Stimulated activated CD4-positive, alpha-beta T cell treated with anti-CD3 and anti-CD28 coated beads, Interleukin-15, amount 100 ng/mL, for 1 hour (primary cell): ENCODE measurements at places on chromosomes 6 and 20.

- no peak for DNase-seq
These were observed 280.6 kb upstream of the SULF2 start for GRCh38 chr20:48065833-48066232.

GRCh38 chr6:15741405-15741804 is 78.6 kb upstream of the DTNBP1 start:
- DNase-seq: no peak

DNA sequence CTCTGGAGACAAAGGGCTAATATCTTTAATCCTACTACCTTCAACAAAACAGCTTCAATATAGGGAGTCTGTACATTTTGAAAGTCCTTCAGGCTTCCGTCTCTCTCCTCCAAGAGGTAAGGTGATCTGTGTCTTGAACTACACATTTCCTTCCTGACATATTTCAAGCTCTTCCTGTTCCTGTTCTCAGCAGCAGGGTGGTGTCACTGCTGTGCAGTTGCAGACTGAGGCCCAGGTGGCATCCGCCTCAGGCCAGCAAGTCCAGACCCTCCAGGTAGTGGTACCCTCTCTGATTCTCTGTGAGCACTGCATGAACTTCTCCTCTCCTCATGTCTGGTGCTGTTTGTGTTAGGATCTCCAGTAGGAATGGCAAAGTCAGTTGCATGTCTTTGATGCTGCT is 7.8 kb downstream of the NFYA start:
- DNase-seq: no peak

DNA sequence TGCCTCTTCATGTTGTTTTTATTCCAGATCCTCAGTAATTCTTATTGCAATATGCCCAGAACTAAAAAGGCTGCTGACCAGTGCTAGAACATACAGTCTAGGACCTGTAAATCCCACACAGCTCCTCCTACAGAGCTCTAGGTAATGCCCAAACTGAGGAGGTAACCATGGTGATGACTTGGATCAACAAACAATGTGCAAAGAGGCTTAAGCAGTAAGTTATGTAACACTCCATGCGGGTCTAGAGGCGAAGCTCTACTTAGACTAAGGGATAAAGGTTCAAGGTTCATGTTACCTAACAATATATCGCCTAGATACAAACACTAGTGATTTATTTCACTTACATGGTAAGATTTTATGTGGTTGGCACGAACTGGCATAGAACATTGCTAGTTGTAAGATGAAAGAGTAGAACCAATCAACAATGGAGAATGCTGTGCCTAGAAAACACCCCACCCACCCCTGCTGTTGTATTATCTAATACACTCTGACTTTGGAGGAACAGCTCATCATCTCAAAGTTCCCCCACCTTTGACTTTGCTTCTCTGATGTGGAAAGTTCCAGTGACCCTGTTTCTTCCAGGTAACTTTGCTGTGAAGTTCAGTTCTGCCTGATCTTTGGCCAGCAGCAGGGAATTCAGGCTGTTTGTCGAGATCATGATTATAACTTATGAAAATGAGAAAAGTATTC is 242.4 kb downstream of the ALDH8A1 start:
- DNase-seq: no peak

DNA sequence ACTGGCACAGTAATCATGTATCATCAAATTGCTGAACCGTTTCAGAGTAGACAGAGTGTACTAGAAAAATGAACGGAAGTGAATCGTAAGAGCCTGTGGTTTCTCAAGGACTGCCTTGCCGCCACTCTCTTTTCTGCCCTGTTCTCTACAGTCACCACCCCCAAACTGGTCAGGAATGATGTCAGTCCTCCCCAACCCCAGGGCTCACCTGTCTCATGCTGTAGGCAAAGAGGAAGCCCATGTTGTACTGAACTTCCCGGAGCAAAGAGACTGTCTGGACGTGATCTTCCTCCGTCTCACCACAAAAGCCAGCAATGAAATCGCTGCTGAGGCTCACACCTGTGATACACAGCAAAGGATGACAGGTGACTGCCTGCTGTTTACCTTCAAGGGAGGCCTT is 31.0 kb downstream of the CDK5RAP1 start:
- peak; percentile 46 for DNase-seq

GRCh38 chr6:79993012-79993910 is 11.2 kb upstream of the TTK start:
- DNase-seq: no peak

- DNase-seq: no peak
These were observed 13.1 kb downstream of the RPS10 start for GRCh38 chr6:34412643-34413214.

- DNase-seq: no peak
These were observed at the start of gene IP6K3 for GRCh38 chr6:33746651-33747100. Gene IP6K3, minus strand, starts transcription at chr6:33746905. Its CDS starts 11,429 bp downstream, at chr6:33735476.

DNA sequence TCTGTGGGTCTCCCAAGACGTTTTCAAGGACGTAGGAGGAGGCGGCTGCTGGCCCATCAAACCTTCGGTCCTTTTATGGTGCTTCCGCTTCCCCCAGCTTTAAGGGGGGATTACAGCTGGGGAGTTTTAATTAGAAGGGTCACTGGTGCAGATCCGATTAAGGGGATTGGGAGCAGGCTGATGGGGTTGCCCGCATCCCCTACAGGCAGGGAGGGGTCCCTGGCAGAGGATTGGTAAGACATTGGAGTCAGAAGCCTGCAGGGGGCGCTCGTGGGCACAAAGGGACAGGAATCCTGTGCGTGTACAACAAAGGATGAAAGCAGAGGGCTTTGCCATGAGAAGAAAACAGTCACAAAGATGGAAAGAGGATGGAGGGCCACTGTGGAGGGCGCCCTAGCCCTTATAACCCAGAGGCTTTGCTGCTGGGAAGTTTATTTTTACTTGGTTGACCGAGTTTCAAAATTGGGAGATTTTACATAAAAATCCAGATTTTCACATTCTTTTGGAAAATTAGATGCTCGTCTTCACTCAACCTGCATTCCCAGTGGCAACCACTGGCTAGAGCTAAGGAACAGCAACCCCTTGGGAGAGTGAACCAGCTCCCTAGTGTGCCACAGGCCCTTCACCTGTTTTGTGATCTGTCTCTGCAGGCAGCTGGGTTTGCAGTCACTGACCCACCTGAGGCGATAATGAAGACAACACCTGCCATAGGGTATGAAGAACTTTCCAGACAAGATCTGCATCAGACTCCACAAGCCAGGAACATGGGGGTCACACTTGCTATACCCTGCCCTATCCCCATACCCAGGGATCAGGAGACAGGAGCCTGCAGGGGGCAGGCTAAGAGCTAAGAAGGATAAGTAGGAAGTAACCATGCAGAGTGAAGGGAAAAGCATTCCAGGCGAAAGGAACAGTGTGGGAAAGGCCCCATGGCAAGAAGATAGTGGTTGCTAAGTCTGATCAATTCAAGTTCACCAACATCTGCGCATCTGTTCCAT is 97.7 kb downstream of the KCNB1 start:
- DNase-seq: peak; percentile 47

GRCh38 chr6:81031416-81031815 is 721.1 kb downstream of the TENT5A start:
- no peak for DNase-seq

- DNase-seq: no peak
These were observed 2.7 kb upstream of the DDR1 start for GRCh38 chr6:30881392-30882203.

- no peak for DNase-seq
These were observed at the start of gene KHDRBS2 for GRCh38 chr6:62285612-62286469. Gene KHDRBS2, minus strand, starts transcription at chr6:62286225.

GRCh38 chr6:167755461-167755860 is 71.2 kb upstream of the AFDN start:
- no peak for DNase-seq

- DNase-seq: peak; percentile 60
These were observed 747 bp upstream of the PTPRA start for GRCh38 chr20:2872459-2873009.

DNA sequence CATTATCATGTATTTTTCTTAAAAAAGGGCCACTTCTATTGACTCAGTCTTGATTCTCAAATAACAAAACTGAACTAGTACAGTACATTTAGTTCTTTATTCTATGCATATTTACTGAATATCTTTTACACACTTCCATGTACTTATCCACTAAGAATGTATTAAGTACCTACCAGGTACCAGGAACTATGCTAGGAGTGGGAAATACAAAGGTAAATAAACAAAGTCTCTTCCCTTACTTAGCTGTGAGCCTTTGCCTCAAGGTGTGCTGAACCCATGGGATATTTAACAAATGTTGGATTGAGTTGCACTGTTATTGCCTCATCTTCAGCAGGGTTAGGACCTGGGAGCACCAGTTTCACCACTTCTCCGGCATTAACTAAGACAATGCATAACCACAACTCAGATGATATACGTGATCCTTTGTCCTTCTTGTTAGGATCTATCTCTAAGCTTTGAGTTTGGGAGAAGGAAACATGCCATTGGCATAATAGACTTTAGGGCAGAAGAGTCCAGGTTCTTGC is 533.9 kb downstream of the TFAP2B start:
- DNase-seq: no peak

GRCh38 chr6:10082385-10082784 is 332.5 kb downstream of the TFAP2A start:
- no peak for DNase-seq

DNA sequence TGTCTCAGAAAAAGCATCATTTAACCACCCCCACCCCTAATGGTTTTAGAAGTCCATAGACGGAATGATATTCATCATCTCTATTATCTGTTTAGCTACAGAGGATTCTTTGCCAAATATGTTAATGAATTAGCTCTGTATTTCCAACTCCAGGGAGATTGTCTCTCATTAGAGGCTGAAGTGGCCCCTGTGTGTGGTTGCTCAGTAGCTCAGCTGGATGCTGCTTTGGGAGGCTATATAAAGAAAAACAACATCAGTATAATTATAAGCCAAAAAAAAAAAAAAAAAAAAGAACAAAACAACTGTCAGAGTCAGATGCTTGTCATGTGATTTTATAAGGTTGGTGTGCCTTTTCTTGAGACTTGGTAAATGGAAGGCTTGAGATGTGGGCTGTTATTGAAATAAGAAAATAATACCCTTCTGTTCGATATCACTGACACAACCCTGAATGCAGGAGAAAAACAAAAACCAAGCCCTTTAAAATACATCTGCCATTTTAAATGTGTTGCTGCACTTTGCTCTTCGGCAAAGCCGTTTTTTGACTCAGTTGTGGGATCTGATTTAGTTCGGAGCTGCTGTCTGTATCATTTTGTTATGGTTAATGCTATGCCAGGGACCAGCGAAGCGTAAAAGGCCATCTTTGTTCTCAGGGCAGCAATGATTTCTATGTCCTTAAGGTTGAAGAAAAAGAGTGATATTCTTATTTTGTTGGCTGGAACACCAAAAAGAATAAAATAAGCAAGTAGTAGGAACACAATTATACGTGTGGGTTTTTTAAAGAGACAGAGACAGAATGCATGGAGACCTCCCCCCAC is 422.6 kb downstream of the QKI start:
- DNase-seq: no peak

DNA sequence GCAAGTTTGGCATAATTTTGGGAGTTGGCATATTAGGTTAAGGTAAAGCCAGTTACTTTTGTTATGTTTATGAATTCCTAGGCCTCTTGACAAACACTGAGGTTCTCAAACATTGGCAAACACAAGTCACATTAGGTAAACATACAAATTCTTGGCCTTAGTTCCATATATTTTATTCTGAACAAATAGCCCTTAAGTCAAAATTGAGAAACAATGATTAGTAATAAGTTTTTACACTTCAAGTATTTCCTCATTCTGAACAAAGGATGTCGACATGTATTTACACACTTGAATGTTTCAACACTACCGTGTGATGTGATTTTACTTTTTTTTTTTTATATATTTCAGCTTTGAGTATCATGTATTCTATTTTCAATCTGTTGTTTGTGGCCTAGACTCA is 3.8 kb upstream of the ECHDC1 start:
- no peak for DNase-seq

- DNase-seq: no peak
These were observed 29.8 kb upstream of the GMDS start for GRCh38 chr6:2274981-2275891.

DNA sequence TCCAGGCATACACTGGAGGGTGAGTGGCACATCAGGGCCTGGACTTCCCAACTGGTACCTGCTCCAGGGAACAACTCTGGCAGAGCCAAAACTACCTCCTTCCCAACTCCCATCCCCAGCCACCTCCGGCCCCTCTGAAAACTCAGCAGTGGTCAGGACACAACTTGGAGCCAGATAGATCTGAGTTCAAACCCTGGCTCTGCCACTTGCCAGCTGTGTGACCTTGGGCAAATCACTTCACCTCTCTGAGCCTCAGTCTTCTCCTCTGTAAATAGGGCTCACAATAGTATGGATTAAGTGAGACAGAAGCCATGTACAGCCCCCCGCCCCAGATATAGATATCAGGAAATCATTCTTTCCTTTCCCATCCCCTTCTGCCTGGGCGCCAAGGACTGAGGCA is 10.7 kb downstream of the AHCY start:
- no peak for DNase-seq

- DNase-seq: no peak
These were observed 7.7 kb upstream of the SEC63 start for GRCh38 chr6:107965746-107966145.

DNA sequence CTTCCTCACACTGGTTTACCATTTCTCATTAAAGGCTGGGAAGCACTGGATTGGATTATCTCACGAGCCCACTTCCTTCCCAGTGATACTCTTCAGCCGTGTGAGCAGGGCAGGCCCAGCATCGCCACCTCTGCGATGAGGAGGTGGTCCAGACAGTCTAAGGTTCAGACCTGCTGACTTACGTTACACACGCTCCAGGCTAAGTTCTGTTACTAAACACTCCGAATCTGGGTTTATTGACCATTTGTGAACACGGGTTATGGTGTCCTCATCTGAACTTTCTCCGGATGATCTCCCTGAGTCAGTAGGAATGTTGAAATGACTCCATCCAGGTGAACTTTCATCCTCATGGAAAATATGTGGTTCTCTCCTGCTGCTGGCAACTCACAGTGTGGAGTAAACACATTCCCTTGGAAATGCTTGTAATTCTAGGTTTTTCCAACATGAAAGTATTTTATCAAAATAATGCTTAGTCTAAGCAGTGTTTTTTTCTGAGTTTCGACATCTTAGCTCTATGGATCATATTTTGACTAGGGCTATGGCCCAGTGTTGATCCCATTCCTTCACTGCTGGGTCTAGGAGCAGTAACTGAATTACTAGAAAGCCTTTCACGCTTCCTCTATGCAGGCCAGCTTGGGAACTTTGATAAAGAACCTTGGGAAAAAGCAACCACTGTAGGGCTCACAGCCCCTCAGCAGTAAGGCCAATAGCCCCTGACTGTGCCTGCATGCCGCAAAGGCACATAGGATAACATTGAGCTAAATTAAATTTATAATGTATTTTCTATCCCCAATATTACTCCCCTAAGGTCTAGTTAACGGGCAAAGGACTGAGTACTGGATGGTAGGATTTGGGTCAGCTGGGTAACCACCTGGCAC is 37.7 kb upstream of the PXDC1 start:
- no peak for DNase-seq

GRCh38 chr20:54477191-54477955 is 2.0 kb downstream of the DOK5 start:
- DNase-seq: no peak

GRCh38 chr20:19070026-19070425 is 142.4 kb upstream of the SLC24A3 start:
- DNase-seq: no peak

GRCh38 chr6:131754715-131755567 is 44.1 kb upstream of the CTAGE9 start:
- no peak for DNase-seq

- no peak for DNase-seq
These were observed 13.0 kb downstream of the UQCC2 start for GRCh38 chr6:33698494-33698893.
